ENCODE measurements at places on chromosomes 7 and 10. TPM values are rescaled to one million over a fixed set of nuclear protein-coding genes. Genes with fewer than 3 reads are reported as not detected.
A peak's percentile ranks its signal among the peaks of the same experiment; 100 is the strongest.

- H3K27me3 ChIP-seq: no peaks in the 10 kb centered on the region
- no peaks in the 10 kb centered on the region for H3K36me3 ChIP-seq
- H3K4me1 ChIP-seq: peaks cover 12% of the 10 kb centered on the region
- no peak overlapping the region for H3K27ac ChIP-seq
- no peak for DNase-seq
Measured at GRCh38 chr7:139452958-139453672, 30.4 kb downstream of the KLRG2 start.

DNA sequence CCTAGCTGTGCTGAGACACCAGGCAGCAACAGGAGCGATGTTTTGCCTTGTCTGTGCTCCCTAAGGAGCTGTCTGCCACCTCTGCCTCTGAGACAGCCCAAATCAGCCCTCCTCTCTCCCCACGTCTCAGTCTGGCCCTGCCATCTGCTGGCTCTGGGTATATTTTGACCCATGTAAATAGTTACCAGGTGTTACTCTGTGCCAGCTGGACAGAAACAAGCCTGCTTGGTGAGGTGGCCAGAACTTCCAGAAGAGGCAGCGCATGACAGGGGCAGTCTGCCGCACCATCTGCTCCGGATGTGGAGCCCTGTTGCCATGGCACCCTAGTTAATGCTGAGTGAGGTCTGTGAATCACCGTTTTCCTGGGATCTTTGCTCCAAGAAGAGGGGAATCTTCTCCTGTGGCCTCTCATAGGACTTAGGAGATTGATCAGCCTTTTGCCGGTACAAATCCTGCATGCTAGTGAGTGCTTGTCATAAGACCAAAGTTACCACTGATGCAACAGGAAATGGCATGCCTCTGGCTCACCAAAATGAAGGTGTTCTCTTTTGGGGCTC is 31.8 kb downstream of the GSTO2 start:
- DNase-seq: peak; percentile 79
- H3K27ac ChIP-seq: peak overlapping the region; percentile 69
- no peak overlapping the region for H3K4me3 ChIP-seq
- H3K27me3 ChIP-seq: no peaks in the 10 kb centered on the region

The GBX1 gene
- total RNA-seq: not detected

DNA sequence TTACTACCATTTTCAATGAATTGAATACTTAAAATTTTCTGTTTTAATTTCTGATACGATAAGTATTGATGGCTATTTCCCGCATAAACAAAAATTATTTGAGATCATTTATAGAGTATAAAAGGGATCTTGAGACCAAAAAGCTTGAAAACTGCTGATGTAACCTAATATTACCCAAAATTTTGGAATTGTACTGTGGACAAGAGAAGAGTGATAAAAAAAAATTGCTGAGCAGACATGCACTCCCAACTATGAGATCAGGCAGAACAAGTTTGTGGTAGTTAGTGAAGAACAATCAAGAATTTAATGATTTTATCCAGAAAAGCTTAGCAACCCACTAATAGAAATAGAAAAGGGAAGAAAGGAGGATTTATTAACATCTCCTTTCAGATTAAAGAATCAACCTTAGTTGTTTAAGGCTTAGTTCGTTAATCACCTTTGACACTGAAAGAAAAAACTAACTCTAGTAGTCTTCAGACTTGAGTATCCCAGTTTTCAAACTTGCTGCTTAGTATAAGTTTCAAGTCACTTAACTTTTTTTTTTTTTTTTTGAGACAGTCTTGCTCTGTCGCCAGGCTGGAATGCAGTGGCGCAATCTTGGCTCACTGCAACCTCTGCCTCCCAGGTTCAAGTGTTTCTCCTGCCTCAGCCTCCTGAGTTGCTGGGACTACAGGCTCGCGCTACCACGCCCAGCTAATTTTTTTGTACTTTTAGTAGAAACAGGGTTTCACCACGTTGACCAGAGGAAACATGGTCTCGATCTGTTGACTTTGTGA is 50.6 kb upstream of the ZC3HAV1 start:
- H3K4me3 ChIP-seq: no peak overlapping the region
- no peaks in the 10 kb centered on the region for H3K36me3 ChIP-seq
- no peaks in the 10 kb centered on the region for H3K4me1 ChIP-seq
- H3K27ac ChIP-seq: no peak overlapping the region

GRCh38 chr10:44564790-44565189 is 179.9 kb upstream of the CXCL12 start:
- DNase-seq: no peak
- no peak overlapping the region for H3K4me3 ChIP-seq
- H3K27ac ChIP-seq: no peak overlapping the region
- no peaks in the 10 kb centered on the region for H3K27me3 ChIP-seq
- no peaks in the 10 kb centered on the region for H3K36me3 ChIP-seq

The EVX1 gene
- not detected for total RNA-seq

The C10orf105 gene
- total RNA-seq: not detected

The CUL2 gene
- total RNA-seq: 36.5 TPM

The ZNF853 gene
- total RNA-seq: not detected

- no peak overlapping the region for H3K4me3 ChIP-seq
- H3K36me3 ChIP-seq: peaks cover 4% of the 10 kb centered on the region
- no peak for DNase-seq
- no peak overlapping the region for H3K27ac ChIP-seq
- peaks cover 30% of the 10 kb centered on the region for H3K4me1 ChIP-seq
- H3K27me3 ChIP-seq: no peaks in the 10 kb centered on the region
Measured at GRCh38 chr7:30467271-30467670, 11.3 kb downstream of the NOD1 start.

The PLEKHS1 gene
- 0.03 TPM for total RNA-seq

- DNase-seq: no peak
- H3K27me3 ChIP-seq: no peaks in the 10 kb centered on the region
- H3K4me1 ChIP-seq: no peaks in the 10 kb centered on the region
- no peaks in the 10 kb centered on the region for H3K36me3 ChIP-seq
Measured at GRCh38 chr7:132225216-132226030, 350.8 kb downstream of the PLXNA4 start.

GRCh38 chr10:114239117-114239993 is at the start of gene VWA2:
TSS of gene VWA2 (plus strand) at chr10:114239254. CDS start at chr10:114248714, 9,460 bp downstream.
- H3K36me3 ChIP-seq: no peaks in the 10 kb centered on the region
- H3K27me3 ChIP-seq: peaks cover 81% of the 10 kb centered on the region
- H3K27ac ChIP-seq: no peak within 1 kb of the TSS

- no peak overlapping the region for H3K4me3 ChIP-seq
- H3K36me3 ChIP-seq: 0 out of 2 replicates have a peak, but pooled peaks cover 9% of the 10 kb centered on the region
- H3K4me1 ChIP-seq: peaks cover 73% of the 10 kb centered on the region
- H3K27me3 ChIP-seq: no peaks in the 10 kb centered on the region
- DNase-seq: no peak
- no peak overlapping the region for H3K27ac ChIP-seq
Measured at GRCh38 chr7:28032738-28033380, 147.7 kb downstream of the JAZF1 start.

GRCh38 chr10:117167789-117168674 is 29.3 kb upstream of the KCNK18 start:
- peaks cover 19% of the 10 kb centered on the region for H3K4me1 ChIP-seq
- H3K36me3 ChIP-seq: no peaks in the 10 kb centered on the region
- peaks cover 84% of the 10 kb centered on the region for H3K27me3 ChIP-seq
- no peak overlapping the region for H3K27ac ChIP-seq
- peak; percentile 55 for DNase-seq

The C10orf67 gene
- not detected for total RNA-seq

The POLR1F gene
- 42.3 TPM for total RNA-seq

DNA sequence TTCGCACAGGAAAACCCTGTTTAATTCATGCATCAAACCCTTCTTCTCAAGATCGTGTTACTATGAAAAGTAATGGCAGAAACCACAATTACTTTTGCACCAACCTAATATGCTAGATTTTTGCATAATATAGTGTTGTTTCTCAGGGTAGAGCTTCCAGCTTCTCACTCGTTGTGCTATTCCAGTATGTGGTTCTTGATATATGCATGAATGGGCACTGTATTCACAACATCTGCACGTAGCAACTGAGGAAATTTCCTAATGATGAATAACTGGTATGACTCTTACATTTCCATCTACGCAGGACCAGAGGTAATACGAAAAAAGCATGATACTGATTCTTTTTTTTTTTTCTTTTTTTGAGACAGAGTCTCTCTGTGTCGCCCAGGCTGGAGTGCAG is 326.6 kb upstream of the GALNT17 start:
- no peak for DNase-seq
- H3K27ac ChIP-seq: no peak overlapping the region
- no peak overlapping the region for H3K4me3 ChIP-seq
- no peaks in the 10 kb centered on the region for H3K4me1 ChIP-seq

DNA sequence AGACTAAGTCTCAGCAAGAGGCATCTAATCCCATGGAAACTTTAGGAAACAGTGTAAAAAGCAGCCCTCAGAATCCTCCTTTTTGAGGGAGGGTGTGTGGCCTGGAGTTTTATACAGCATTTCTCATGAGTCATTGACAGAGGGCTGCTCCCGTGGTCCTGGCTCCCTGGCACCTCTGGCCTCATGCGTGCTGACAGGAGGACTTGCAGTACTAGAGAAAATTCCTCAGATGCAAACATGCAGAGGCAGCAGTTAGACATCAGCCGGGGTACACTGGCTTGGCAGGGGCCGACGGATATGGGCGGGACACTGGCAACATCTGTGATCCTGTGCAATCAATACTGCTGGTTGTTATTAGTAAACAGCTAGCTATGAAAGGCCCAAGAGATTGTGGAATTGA is 925.1 kb upstream of the CELF2 start:
- H3K4me3 ChIP-seq: no peak overlapping the region
- no peak overlapping the region for H3K27ac ChIP-seq
- no peaks in the 10 kb centered on the region for H3K27me3 ChIP-seq
- no peaks in the 10 kb centered on the region for H3K36me3 ChIP-seq
- no peak for DNase-seq

The PIK3AP1 gene
- total RNA-seq: 0.41 TPM

The MKI67 gene
- 50.4 TPM for total RNA-seq
